ENCODE measurements at places on chromosomes 5 and 9.
A peak's percentile ranks its signal among the peaks of the same experiment; 100 is the strongest.

DNA sequence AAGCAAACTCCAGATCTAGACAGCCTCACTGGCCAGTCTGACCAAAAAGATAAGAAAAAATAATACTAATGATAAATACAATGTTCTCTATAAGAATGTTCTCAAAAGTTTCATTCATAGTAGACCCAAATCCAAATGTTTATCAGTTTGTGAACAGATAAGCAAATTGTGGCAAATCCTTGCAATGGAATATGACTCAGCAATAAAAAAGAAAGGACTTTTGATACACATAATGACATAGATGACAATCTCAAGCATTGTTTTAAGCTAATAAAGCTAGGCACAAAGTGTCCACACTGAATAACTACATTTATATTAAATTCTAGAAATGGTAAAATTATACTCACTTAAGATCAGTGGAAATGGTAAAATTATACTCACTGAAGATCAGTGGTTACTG is 195.4 kb upstream of the TYRP1 start:
- H3K27me3 ChIP-seq = no peaks in the 10 kb centered on the region
- H3K4me1 ChIP-seq = no peaks in the 10 kb centered on the region
- H3K36me3 ChIP-seq = no peaks in the 10 kb centered on the region
- H3K4me3 ChIP-seq = no peak overlapping the region
- no peak for DNase-seq

DNA sequence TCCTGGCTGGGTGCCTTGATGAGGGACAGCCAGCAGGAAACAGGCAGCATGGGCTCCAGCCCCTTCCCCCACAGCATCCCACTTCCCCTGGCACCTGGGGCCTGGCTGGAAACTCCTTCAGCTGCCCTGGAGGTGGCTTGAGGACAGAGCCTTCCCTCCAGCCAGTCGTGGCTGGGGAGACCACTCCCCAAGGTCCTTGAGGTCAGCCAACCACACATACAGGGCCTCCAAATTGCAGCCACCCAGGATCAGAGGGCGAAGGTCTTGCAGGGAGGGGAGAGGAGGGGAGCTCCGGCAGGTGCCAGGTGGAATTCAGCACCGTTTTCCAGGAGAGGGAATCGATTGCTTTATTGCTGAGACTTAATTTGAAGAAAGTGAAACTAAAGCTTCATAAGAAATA is 280.4 kb downstream of the PBX3 start:
- DNase-seq = no peak
- no peak overlapping the region for H3K27ac ChIP-seq
- no peaks in the 10 kb centered on the region for H3K4me1 ChIP-seq
- no peaks in the 10 kb centered on the region for H3K36me3 ChIP-seq
- H3K27me3 ChIP-seq = no peaks in the 10 kb centered on the region

DNA sequence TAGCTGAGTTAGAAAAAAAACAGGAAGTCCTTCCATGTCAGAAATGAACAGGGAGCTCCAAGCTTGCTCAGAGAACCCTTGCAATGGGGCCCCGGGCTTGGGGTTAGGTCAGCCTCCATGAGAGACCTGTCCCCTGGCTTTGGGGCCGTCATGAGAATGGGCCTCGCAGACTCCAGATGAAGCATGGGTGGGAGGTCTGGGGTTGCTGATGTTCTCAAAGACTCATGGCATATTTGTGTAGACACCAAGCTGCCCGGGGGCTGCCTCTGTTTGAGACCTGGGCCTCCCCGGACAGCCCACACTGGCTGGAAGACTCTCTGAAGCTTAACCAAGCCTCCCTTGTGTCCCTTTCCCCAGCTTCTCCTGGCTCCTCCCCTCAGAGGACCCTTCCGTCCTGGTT is 186.3 kb downstream of the IRX2 start:
- DNase-seq = no peak
- peaks cover 6% of the 10 kb centered on the region for H3K27me3 ChIP-seq
- H3K4me1 ChIP-seq = no peaks in the 10 kb centered on the region

DNA sequence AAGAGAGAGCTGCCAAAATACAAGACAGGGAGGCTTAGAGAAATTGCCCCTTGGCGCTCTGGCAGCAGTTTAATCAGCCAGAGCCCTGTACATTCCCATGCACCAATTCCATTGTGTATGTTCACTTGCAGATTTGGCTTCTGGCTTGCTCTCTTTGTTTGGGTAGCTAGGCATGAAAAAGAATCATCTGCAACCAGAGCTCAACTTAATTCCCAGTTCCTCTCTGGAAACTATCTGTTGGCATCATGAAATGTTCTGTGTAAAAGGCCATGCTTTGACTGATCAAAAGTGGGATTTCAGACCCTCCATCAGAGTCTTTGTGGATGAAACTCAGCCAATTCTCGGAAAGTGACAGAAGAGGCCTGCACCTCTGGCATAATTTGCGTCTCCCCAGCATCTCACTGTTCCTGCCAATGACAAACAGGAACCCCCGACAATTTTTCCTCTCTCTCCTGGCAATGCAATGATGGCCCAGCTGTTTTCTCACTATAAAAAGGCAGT is 53.8 kb upstream of the RAD23B start:
- DNase-seq = no peak
- no peaks in the 10 kb centered on the region for H3K36me3 ChIP-seq
- no peak overlapping the region for H3K27ac ChIP-seq
- peaks cover 33% of the 10 kb centered on the region for H3K27me3 ChIP-seq

DNA sequence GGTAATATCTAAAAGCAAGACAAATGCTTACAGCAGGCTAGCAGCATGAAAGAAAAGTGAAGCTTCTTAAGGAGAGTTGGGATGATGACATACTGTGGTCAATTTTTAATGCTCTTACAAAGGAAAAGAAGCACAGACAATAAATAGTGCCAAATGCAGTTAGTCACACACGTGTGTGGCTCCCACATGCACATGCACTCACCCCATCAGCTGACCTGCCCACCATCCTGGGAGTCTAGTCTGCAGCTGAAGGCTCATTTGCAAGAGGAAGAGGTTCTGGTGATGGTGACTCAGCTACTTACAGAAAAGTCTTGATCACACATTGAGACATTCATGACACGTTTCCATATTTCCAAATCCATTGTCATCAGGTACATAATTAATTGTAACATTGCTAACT is 129.3 kb downstream of the MRPL36 start:
- H3K27ac ChIP-seq = no peak overlapping the region
- no peak overlapping the region for H3K4me3 ChIP-seq
- DNase-seq = peak; percentile 40
- H3K4me1 ChIP-seq = peaks cover 18% of the 10 kb centered on the region

DNA sequence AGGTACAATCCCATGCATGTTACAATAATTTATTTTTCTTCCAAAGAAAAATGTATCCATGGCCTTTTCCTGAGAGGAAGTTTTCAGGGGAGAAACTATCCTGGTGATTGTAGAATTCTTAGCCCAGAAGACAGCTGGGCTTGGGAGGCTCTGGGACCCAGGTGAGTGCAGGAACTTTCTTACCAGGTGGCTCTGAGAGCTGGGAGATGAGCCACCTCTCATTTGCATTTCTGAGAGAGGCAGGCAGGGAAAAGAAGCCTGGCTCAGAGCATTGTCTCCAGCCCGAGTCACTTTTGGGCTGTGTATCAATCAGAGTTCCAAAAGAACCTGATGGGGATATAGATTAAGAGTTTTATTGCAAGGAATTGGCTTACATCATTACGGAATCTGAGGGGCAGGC is 52.7 kb downstream of the ALG2 start:
- DNase-seq = no peak
- peaks cover 3% of the 10 kb centered on the region for H3K27me3 ChIP-seq
- no peaks in the 10 kb centered on the region for H3K36me3 ChIP-seq
- H3K27ac ChIP-seq = no peak overlapping the region
- H3K4me1 ChIP-seq = peaks cover 18% of the 10 kb centered on the region
- H3K4me3 ChIP-seq = no peak overlapping the region

Measured in activated naive CD4-positive, alpha-beta T cell treated with anti-CD3 and anti-CD28 coated beads for 36 hours (primary cell).